ENCODE measurements at places on chromosomes 7 and 10.

GRCh38 chr7:32030904-32031692, 39.1 kb downstream of the PDE1C start:
- no peak for DNase-seq
- H3K27me3 ChIP-seq = peaks cover 63% of the 10 kb centered on the region
- no peak overlapping the region for H3K27ac ChIP-seq
- H3K4me3 ChIP-seq = no peak overlapping the region
- H3K4me1 ChIP-seq = no peaks in the 10 kb centered on the region

DNA sequence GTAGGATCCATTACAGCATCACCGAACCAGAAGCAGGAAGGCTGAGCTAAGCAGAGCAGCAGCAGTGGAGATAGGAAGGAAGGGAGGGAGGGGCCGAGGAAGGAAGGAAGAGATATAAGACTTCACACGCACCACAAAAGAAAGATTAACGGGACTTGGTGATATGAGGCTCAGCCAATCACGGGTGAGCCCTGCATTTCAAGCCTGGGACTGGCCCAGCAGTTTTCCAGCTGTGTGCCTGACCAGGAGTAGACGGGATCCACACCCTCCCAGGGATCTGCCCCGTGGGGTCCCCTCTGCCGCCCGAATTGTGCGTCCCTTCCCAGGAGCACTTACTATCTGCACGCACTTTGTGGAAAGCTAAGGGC, 16.2 kb downstream of the ATG9B start:
- peak; percentile 57 for DNase-seq
- H3K27me3 ChIP-seq = no peaks in the 10 kb centered on the region
- H3K4me3 ChIP-seq = peak overlapping the region; percentile 35

GRCh38 chr7:2710901-2711551, 23.0 kb downstream of the AMZ1 start:
- H3K4me3 ChIP-seq = no peak overlapping the region
- no peak overlapping the region for H3K27ac ChIP-seq
- H3K4me1 ChIP-seq = no peaks in the 10 kb centered on the region
- H3K27me3 ChIP-seq = no peaks in the 10 kb centered on the region
- DNase-seq = no peak

- no peaks in the 10 kb centered on the region for H3K36me3 ChIP-seq
- no peak overlapping the region for H3K27ac ChIP-seq
- no peaks in the 10 kb centered on the region for H3K27me3 ChIP-seq
- no peak overlapping the region for H3K4me3 ChIP-seq
- no peak for DNase-seq
Observed at GRCh38 chr10:60731134-60731885, 47.0 kb upstream of the CDK1 start.

DNA sequence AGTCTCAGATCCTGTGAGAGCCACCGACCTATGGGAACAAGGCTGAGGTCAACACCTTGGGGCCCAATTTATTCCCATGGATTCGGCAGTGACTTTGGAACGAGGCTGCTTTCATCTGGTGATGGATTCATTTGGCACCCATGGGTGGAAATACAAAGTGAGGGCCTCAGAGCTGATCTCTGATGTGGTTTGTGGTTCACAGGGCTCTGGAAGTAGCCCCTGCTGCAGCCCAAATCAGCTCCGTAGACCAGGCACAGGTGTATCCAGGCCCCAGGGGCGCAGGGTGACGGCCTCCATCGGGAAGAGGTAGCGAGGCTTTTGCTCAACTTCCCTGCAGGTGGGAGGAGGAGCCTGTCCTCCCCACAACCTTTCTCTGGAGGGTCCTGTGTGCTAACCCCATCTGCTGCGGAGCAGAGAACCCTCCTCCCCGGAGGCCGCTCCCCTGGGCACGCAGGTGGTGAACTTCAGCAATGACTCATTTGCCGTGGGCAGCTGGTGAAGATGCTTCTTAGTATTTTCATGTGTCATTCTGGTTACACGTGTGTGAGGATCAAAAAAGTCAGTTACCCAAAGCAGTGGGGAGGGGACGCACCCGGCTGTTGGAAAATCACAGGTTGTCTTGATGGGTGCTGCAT, 7.5 kb upstream of the JAKMIP3 start:
- no peak overlapping the region for H3K27ac ChIP-seq
- no peak overlapping the region for H3K4me3 ChIP-seq
- DNase-seq = no peak
- no peaks in the 10 kb centered on the region for H3K36me3 ChIP-seq
- no peaks in the 10 kb centered on the region for H3K27me3 ChIP-seq

DNA sequence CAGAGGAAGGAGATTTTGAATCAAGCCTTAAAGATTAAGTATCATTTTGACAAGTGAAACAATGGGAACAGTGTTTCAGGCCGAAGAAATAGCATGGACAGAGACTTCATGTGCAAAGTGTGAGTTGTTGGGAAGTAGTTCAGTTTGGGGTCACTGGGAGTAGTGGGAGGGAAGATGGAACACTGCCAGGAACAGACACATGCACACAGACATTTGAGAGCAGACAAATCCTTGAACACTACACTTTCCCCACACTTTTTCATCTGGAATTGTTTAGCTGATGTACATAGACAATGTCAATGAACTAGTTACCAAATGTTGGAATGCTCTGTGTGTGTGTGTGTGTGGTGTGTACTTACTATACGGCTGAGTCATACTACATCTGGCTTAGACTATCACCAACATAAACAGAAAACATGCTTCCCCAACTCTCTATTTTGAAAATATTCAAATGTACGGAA, 52.4 kb upstream of the LRRC17 start:
- no peak overlapping the region for H3K4me3 ChIP-seq
- H3K27me3 ChIP-seq = peaks cover 6% of the 10 kb centered on the region
- H3K36me3 ChIP-seq = no peaks in the 10 kb centered on the region
- H3K27ac ChIP-seq = no peak overlapping the region
- H3K4me1 ChIP-seq = peaks cover 2% of the 10 kb centered on the region

DNA sequence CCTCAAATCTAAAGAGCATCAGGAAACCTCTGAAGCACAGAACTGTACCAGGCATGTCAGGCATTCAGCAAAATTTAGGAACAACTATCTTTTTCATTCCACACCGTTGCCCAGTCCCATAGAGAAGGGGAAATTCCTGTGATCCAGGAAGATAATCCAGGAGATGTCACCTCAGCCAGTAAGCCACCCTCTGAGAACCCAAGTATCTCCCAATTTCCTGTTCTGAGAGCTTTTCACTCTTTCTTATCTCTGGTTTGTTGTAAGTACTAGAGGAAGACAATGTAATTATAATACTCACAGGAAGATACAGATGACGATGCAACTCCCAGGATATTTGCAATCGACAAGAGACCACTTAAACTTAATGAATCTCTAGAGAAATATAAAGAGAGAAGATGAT, 97.1 kb downstream of the TSPAN12 start:
- no peaks in the 10 kb centered on the region for H3K36me3 ChIP-seq
- DNase-seq = peak; percentile 24
- no peak overlapping the region for H3K27ac ChIP-seq
- no peak overlapping the region for H3K4me3 ChIP-seq

- no peak for DNase-seq
- H3K4me3 ChIP-seq = no peak overlapping the region
- no peaks in the 10 kb centered on the region for H3K36me3 ChIP-seq
- no peaks in the 10 kb centered on the region for H3K27me3 ChIP-seq
- H3K27ac ChIP-seq = no peak overlapping the region
- H3K4me1 ChIP-seq = no peaks in the 10 kb centered on the region
Observed at GRCh38 chr7:51158211-51158610, 158.4 kb downstream of the COBL start.
